ENCODE measurements at places on chromosomes 6 and 20. TPM values are rescaled to one million over a fixed set of nuclear protein-coding genes. Genes with fewer than 3 reads are reported as not detected.

DNA sequence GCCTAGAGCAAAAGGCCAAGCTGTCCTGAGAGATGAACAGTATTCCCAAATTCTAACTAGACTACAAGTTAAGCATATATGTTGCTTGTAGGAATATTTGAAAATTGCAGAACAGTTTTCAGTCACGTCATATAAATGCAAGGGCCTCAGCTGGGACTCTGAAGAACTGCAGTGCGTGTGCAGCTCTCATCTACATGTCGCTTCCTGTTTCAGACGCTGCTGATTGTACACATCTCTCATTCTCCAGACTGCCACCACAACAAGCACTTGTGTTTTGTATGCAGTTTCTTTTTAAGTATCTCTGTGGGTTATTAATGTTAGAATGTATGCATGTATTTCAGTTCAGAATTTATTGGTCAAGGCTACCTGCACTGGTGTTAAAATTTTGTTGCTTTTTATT, 119.7 kb downstream of the MAP3K4 start:
- no peak for DNase-seq

DNA sequence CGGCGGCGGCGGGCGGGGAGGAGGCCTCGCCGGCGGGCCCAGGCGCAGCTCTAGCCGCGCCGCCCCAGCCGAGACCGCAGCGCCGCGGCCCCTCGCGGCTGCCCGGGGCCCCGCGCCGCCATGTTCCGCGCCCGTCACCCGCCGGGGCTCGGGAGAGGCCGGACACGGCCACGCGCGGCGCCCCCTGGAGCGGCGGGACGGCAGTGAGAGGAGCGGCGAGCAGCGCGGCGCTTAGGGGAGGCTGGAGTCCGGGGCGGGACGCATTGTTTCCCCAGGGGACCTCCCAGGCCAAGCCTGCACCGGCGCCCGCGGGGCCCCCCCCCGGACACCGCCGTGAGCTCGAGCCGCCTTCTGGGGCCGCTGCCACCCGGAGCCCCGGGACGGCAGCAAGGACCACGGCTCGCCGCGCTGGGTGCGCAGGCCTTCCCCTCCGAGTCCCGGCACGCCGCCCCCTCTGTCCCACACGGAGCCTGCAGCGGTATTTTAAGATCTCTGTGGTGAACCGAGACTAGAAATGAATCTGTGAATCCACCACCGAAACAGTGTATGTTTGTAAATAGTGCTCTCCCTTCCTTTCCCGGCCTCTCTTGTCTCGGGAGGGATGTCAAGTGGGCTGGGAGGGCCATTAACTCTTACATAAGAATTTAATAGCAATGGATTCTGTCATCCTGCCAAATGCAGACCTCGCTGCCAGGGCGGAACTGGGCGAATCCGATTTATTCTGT, 424 bp upstream of the KIF13A start:
- DNase-seq: peak; percentile 81

DNA sequence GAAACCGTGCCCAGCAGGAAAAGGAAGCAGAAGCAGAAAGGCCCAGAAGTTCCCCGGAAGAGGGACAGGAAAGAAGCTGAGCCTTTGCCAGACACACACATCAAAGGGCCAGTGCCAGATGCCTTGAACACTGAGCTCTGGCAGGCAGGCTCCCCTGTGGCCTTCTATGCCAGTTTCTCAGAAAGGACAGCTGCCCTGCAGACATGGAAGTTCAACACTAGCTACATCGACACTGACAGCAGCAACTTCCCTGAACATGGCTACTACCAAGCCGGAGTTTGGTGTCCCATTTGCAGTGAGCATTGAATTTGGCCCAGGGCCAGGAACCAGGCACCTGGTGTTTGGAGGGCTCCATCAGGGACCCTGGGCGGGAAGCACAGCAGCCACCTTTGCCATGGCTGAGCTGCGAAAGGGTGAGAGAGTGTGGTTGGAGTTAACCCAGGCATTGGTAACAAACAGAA, 8.0 kb upstream of the RAET1E start:
- no peak for DNase-seq

The SCUBE3 gene
- 1.2 TPM for polyA plus RNA-seq

DNA sequence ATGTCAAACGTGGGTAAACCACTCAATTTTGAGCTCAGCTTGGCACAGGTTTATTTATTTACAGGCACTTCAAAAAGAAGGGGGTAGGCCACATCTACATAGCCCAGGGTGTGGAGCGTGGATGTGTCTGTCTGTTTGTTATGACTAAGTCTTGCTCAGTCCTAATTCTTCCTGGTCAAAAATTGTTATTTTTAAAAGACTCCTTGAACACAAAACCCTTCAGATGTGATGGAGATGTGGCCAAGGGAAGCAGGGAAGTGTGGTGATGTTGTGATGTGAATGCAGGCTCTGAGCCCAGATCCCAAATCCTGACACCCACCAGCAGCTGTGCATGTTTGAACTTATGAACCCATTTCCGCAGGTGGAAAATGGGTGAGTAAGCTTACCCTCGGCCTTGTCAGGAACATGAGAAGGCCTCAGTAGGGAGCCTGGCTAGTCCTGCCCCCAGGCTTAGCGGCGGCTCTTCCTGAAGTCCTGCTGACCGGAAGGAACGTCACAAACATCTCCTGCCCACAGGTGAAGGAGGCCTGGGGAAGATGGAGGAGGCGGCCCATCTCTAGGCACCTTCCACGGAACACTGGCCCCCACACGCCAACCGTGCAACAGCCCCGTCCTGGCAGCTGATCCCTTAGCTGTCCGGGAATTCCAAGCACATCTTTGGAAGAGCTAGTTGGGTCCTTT, 119.7 kb downstream of the MYLK4 start:
- peak; percentile 20 for DNase-seq

DNA sequence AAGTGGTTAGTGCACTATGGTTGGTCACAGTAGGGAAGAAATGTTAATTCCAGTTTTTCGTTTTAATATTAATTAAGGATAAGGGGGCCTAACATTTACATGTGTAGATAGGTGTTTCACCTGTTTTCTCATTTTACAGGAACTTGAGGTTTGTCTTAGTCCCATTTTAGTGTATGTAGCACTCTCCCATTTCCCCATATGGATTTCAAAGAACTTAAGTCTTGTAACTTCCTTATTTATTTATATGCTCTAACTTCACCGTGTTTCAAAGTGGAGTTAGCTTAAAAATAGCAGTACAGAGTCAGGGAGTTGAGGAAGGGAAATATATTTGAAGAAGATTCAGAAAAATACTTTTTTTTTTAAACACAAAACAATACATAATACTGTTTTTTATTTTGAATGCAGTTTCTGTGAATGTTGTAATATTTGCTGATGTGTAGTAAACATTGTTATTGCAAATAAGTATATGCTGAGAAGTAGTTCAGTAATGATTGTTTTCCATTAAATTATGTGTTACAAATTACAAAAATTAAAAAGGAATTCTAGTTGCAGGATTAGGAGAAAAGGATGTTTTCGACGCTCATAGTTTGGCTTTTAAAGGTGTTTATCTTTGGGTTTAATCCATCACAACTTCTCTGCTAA, 3.5 kb downstream of the SCAF8 start:
- no peak for DNase-seq

GRCh38 chr6:837380-837779, 144.4 kb upstream of the EXOC2 start:
- no peak for DNase-seq

The CCM2L gene
- polyA plus RNA-seq: 12.9 TPM

The VSX1 gene
- polyA plus RNA-seq: 0.16 TPM

GRCh38 chr6:16669227-16669626, 92.0 kb downstream of the ATXN1 start:
- no peak for DNase-seq

Data from heart right ventricle (tissue), 16 donors.